Karpas-422 (cell line): ENCODE measurements at places on chromosomes 2 and 18. TPM values are rescaled to one million over a fixed set of nuclear protein-coding genes. Genes with fewer than 3 reads are reported as not detected.

DNA sequence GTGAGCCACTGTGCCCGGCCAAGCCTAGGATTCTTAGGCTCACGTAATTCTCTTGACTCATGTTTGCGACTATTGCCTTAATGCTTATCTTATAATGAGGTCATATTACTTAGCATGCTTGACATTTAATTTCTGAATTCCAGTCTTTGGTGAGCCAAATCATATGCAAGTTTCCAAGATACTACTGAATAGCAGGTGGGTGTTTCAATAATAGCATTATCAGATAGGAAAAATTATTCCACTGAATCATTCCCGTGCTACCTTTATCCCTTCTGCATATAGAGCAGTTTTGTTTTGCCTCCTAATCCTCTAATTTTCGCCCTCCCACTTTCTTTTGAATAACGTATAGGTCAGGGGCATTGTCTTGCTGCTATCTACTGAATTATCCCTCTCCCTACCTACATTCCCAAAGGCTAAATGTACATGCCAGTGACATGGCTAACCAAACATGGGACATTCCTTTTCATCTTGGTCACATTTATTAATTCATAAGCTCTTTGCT, 4.9 kb downstream of the DAW1 start:
- H3K4me3 ChIP-seq: no peak overlapping the region
- no peaks in the 10 kb centered on the region for H3K4me1 ChIP-seq
- H3K36me3 ChIP-seq: no peaks in the 10 kb centered on the region
- H3K27me3 ChIP-seq: no peaks in the 10 kb centered on the region

- H3K27ac ChIP-seq: no peak overlapping the region
- no peaks in the 10 kb centered on the region for H3K36me3 ChIP-seq
- no peak for DNase-seq
Observed at GRCh38 chr2:4269885-4270284, 566.5 kb downstream of the DCDC2C start.

GBX2 gene
- total RNA-seq: not detected in 2 replicates

NYAP2 gene
- not detected in 2 replicates for total RNA-seq

PAIP2B gene
- total RNA-seq: 2.6 and 5.6 TPM in 2 replicates

DNA sequence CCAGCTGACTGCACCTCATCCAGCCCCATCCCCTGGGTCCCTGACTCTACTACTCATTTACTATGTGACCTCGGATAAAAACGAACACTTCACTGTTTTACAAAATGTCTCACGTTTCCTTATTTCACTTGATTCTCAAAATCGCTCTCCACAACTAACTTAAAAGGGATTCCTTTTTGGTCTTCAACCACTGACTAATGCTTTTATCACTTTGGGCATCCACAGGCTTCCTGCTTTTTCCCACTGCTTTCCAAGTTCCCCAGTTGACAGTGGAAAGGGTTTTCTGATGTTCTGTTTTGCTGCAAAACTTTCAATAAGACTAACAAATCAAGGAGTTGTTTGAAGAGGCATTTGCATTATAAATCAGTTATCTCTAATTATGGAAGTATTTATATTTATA, 24.1 kb downstream of the EIF2AK3 start:
- H3K27ac ChIP-seq: no peak overlapping the region
- peaks cover 92% of the 10 kb centered on the region for H3K4me1 ChIP-seq
- no peaks in the 10 kb centered on the region for H3K36me3 ChIP-seq
- no peak overlapping the region for H3K4me3 ChIP-seq
- H3K27me3 ChIP-seq: no peaks in the 10 kb centered on the region

DNA sequence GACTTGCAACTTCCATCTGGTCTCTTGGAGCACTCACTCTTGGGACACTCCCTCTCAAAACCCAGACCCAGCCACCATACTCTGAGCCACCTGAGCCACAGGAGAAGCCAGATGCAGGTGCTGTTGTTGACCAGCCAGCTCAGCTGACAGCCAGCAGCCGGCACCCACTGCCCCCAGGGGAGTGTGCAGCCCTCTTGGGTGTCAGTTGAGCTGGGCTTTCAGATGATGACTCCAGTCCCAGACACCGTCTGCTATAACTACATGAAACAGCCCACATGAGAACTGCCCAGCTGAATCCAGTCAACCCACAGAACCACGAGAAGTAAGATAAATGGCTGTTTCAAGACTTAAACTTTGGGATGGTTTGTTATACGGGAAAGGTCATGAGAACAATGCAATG, 10.7 kb upstream of the IGFBP2 start:
- no peaks in the 10 kb centered on the region for H3K36me3 ChIP-seq
- DNase-seq: no peak
- peaks cover 4% of the 10 kb centered on the region; the same call in 1 of the 2 replicates for H3K4me1 ChIP-seq
- no peak overlapping the region for H3K27ac ChIP-seq
- no peaks in the 10 kb centered on the region for H3K27me3 ChIP-seq

DNA sequence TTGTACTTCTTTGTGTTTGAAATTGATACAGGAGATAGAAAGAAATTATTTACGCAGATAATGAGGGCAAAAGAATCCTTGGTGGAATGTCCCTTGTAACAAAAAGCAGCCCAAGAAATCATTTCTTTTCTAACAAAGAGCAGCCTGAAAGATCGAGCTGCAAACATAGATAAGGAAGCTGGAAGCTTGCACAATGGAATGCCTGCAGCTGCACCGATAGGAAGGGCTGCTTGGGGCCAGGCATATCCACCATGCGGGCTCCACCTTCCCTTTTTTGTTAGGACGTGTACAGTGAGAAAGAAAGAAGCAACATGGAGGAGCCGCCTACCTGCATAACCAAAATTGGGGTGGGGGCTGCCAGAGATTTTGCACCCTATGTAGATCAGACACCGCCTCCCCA, 568.7 kb downstream of the METTL4 start:
- H3K4me3 ChIP-seq: no peak overlapping the region
- no peak overlapping the region for H3K27ac ChIP-seq
- H3K4me1 ChIP-seq: no peaks in the 10 kb centered on the region
- no peaks in the 10 kb centered on the region for H3K36me3 ChIP-seq
- no peaks in the 10 kb centered on the region for H3K27me3 ChIP-seq

DNA sequence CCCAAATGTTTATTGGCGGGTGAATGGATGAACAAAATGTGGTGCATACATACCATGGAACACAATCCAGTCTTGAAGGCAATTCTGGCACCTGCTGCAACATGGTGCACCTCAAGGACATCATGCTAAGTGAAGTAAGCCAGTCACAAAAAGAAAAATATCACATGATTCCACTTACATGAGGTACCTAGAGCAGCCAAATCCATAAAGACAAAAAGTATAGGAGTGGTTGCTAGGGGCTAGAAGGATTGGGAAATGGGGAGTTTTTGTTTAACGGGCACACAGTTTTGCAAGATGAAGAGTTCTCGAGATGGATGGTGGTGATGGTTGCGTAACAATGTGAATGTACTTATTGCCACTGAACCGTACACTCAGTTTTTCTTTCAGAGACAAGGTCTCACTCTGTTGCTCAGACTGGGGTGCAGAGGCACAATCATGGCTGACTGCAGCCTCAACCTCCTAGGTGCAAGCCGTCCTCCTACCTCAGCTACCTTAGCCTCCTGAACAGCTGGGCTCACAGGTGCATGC, 90.9 kb upstream of the CERS6 start:
- H3K4me1 ChIP-seq: no peaks in the 10 kb centered on the region
- no peak for DNase-seq

GRCh38 chr18:24446953-24447538, 13.4 kb upstream of the HRH4 start:
- peaks cover 9% of the 10 kb centered on the region; the same call in 1 of the 2 replicates for H3K4me1 ChIP-seq
- no peak overlapping the region for H3K4me3 ChIP-seq
- H3K27ac ChIP-seq: no peak overlapping the region
- no peak for DNase-seq

GRCh38 chr2:229947544-229947943, 25.2 kb downstream of the FBXO36 start:
- H3K4me3 ChIP-seq: no peak overlapping the region
- H3K27me3 ChIP-seq: no peaks in the 10 kb centered on the region
- DNase-seq: no peak
- H3K36me3 ChIP-seq: no peaks in the 10 kb centered on the region

GRCh38 chr2:136257893-136258292, 139.9 kb upstream of the CXCR4 start:
- 0 out of 2 replicates have a peak, but pooled peaks cover 4% of the 10 kb centered on the region for H3K4me1 ChIP-seq
- no peaks in the 10 kb centered on the region for H3K27me3 ChIP-seq
- DNase-seq: no peak
- H3K36me3 ChIP-seq: no peaks in the 10 kb centered on the region
- H3K4me3 ChIP-seq: no peak overlapping the region

- H3K27ac ChIP-seq: no peak overlapping the region
- DNase-seq: no peak
- no peaks in the 10 kb centered on the region for H3K27me3 ChIP-seq
- H3K4me1 ChIP-seq: no peaks in the 10 kb centered on the region
Observed at GRCh38 chr18:10170375-10170774, 256.6 kb downstream of the VAPA start.

DNA sequence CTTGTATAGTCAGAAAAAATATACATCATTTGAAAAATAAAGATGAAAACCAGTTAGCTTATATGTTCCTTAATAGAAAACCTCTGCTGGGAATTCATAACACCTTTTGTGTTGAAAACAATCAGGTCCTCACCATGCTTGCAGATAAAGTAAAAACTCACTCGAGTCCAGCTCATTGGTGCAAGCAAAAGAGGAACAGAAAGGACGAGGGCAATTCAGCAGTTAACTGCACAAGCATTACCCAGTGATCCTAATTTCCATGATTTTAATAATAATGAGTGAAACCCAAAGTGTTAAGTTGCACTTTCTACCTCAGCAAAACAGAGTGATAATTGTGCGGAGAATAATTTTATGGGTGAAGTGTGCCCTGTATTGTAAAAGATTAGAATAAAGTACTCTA, 839.9 kb downstream of the BCL11A start:
- 0 out of 2 replicates have a peak, but pooled peaks cover 3% of the 10 kb centered on the region for H3K4me1 ChIP-seq
- DNase-seq: peak; percentile 66
- no peaks in the 10 kb centered on the region for H3K36me3 ChIP-seq
- H3K27ac ChIP-seq: no peak overlapping the region
- no peaks in the 10 kb centered on the region for H3K27me3 ChIP-seq
- H3K4me3 ChIP-seq: no peak overlapping the region

DNA sequence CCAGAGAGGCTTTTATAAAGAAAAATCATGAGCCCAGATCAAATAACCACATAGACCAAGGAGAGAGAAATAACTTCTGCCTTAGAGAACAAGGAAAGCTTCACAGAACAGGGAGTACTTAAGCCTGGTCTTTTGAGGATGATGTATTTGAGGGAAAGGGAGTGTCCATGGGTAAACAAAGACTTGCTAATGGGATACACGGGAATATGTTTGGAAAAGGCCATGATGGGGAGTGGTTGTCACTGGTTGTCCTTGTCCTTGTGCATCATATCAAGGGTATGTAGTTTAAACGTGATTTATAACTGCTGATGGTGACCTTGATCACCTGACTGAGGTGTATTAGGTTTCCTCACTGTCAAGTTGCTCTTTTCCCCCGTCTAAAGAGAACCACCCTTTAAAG, 169.9 kb downstream of the FAM210A start:
- DNase-seq: no peak
- no peaks in the 10 kb centered on the region for H3K27me3 ChIP-seq
- peaks cover 36% of the 10 kb centered on the region for H3K4me1 ChIP-seq
- no peak overlapping the region for H3K27ac ChIP-seq
- H3K4me3 ChIP-seq: no peak overlapping the region

- no peaks in the 10 kb centered on the region for H3K27me3 ChIP-seq
- no peak for DNase-seq
- no peaks in the 10 kb centered on the region for H3K4me1 ChIP-seq
- no peaks in the 10 kb centered on the region for H3K36me3 ChIP-seq
Observed at GRCh38 chr2:182917924-182918323, 51.5 kb upstream of the FRZB start.
